Epithelial cell of esophagus (primary cell): ENCODE measurements at places on chromosomes 2 and 18.

DNA sequence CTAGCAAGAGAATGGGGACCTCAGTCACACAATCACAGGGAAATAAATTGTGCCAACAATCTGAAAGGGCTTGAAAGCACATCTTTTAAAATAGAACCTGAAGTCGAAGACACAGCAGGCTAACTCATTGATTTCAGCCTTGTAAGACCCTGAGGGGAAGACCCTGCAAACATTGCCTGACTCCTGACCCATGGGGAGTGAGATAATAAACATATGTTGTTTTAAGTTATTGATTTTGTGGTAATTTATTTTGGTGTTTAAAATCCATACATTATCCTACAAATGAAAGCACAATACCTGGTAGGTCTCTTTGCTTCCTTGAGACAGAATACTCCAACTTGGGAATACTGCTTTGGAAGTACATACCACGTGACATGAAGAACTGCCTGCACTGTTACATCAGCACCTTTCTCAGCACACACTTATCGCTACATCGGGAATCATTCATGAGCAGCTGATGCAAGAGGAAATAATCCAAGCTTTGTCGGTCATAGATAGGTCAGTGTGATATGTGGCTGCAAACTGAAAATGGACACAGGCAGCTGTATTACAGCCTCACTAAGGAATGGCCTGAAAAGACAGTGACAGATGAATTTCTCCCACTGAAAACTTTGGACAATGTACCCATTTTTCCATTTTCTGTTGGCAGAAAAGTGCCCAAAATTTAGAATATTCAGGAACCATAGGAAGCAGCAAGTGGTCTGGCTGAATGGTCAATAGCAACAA lies 494.5 kb upstream of the MAP2 start:
- DNase-seq, result no peak

- DNase-seq, result no peak
These were observed 123.4 kb upstream of the EPC2 start for GRCh38 chr2:148521181-148521580.

- no peak for DNase-seq
These were observed 161.2 kb upstream of the XIRP2 start for GRCh38 chr2:166727095-166727494.

DNA sequence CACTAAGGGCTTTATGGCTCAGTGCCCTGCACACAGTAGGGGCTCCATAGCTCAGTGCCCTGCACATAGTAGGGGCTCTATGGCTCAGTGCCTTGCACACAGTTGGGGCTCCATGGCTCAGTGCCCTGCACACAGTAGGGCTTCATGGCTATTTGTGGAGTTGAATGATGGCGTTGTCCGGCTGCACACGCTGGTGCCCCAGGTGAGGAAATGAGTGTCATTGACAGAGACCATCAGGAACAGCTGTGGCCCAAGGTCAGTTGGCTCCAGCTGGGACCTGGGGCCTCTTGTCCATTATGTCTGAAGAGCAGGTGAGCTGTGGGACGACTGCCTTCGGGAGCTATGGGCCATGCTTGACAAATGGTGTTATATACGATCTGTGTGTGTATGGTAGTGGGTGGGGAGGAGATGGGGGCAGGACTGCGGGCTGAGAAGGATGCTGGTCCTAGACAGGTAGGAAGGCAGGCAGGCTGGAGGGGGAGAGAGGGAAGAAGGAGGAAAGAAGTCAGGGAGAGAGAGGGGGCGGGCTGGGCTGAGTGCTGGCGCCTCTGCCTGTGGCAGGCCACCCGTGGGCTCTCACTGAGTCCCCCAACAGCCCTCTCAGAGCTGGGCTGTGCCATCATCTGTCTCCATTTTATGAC lies 130.6 kb downstream of the CLIP4 start:
- DNase-seq, result no peak

- no peak for DNase-seq
These were observed 36.5 kb downstream of the AP1S3 start for GRCh38 chr2:223800908-223801307.

- DNase-seq, result no peak
These were observed 14.9 kb upstream of the LCT start for GRCh38 chr2:135851858-135852257.

GRCh38 chr2:134177351-134177931 lies 76.4 kb upstream of the MGAT5 start:
- peak; percentile 7 for DNase-seq

DNA sequence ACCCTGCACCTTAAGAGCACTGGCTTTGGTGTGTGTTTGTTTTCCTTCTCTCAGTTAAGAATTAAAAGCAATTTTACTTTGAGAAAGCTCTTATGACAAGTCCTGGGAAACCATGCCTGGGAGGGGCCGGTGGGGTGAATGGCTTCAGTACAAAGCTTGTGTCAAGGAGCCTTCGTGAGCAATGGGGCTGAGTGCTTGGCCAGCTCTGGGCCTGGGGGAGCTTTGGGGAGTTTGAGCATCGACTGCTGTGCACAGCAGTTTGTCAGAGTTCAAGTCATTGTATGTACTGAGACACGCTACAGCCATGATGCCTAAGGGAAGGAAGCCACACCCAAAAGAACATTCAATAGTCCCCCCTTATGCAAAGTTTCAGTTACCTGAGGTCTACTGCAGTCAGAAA lies 75.8 kb downstream of the ARHGEF4 start:
- DNase-seq, result peak; percentile 52

- peak; percentile 93 for DNase-seq
These were observed 129.7 kb downstream of the MAP4K4 start for GRCh38 chr2:101827246-101827645.

GRCh38 chr2:234655706-234656105 lies 158.8 kb upstream of the ARL4C start:
- no peak for DNase-seq

- no peak for DNase-seq
These were observed 30.5 kb upstream of the PLB1 start for GRCh38 chr2:28465148-28465885.

- DNase-seq, result no peak
These were observed 107.3 kb downstream of the CABYR start for GRCh38 chr18:24246143-24246542.

DNA sequence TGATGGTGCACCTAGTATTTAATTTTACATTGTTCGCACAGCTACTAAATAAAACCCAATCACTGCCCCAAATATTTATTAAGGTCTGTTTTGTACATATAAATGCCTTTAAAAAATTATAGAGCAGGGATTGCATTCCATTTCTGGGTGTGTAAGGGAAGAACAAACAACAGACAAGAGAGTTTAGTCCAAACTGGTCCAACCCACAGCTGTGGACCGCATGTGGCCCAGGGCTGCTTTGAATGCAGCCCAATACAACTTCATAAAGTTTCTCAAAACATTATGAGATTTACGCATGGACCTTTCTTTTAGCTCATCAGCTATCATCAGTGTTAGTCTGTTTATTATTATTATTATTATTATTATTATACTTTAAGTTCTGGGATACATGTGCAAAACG lies 114.8 kb upstream of the LRATD1 start:
- DNase-seq, result peak; percentile 37

DNA sequence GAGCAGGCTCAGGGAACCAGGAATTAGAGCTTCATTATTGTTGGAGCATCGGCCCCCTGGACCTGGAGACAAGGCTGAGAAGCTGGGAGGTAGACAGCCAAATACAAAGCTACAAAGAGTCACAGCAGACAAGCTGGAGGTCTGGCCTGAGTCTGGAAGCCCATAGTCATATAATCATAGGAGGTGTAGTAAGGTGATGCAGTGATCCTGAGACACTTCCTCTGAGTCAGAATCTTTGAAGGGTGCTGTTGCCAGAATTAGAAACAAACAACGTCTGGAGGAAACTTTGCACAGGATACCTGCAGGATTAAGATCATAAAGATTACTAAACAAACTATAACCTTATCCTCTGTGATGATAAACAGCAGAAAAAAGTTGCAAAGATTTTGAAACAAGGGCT lies 213.8 kb downstream of the DSC3 start:
- peak; percentile 52 for DNase-seq

GRCh38 chr2:183148955-183149354 lies 24.7 kb downstream of the NUP35 start:
- no peak for DNase-seq

GRCh38 chr18:8301427-8302172 lies 307.6 kb upstream of the RAB12 start:
- no peak for DNase-seq

GRCh38 chr2:150476286-150476685 lies 11.2 kb downstream of the RND3 start:
- peak; percentile 15 for DNase-seq
